Epithelial cell of proximal tubule (primary cell): ENCODE measurements at places on chromosomes 16 and 17. TPM values are rescaled to one million over a fixed set of nuclear protein-coding genes. Genes with fewer than 3 reads are reported as not detected.

LPCAT2 gene
- 3.7 and 7.5 TPM in 2 replicates for total RNA-seq

PRPSAP2 gene
- total RNA-seq: 20.5 and 30.2 TPM in 2 replicates

LAT gene
- 2.0 and 2.1 TPM in 2 replicates for total RNA-seq

KRT39 gene
- not detected in 2 replicates for total RNA-seq

SLC4A1 gene
- total RNA-seq: not detected in 2 replicates

TTLL6 gene
- 0.22 TPM in 1 of 2 replicates, not detected in the other for total RNA-seq

TBC1D28 gene
- not detected in 2 replicates for total RNA-seq

TRIM72 gene
- not detected in 2 replicates for total RNA-seq

PRRT2 gene
- total RNA-seq: 0.35 TPM in 1 of 2 replicates, not detected in the other

FOXJ1 gene
- 2.6 and 3.0 TPM in 2 replicates for total RNA-seq

NPB gene
- 0.58 and 2.6 TPM in 2 replicates for total RNA-seq

TMEM88 gene
- total RNA-seq: 7.3 and 19.8 TPM in 2 replicates

AHSP gene
- not detected in 2 replicates for total RNA-seq

NAGS gene
- total RNA-seq: 14.1 and 21.0 TPM in 2 replicates

CDC6 gene
- total RNA-seq: 49.2 and 66.5 TPM in 2 replicates

FGF11 gene
- total RNA-seq: 0.51 and 11.5 TPM in 2 replicates

ANKS3 gene
- 13.7 and 22.4 TPM in 2 replicates for total RNA-seq

CDK3 gene
- 0.17 and 1.7 TPM in 2 replicates for total RNA-seq

CNGB1 gene
- under 0.01 and 1.4 TPM in 2 replicates for total RNA-seq

OR3A3 gene
- not detected in 2 replicates for total RNA-seq

SLFN14 gene
- not detected in 2 replicates for total RNA-seq

TP53TG3C gene
- not detected in 2 replicates for total RNA-seq

CRYM gene
- 0.14 and 17.0 TPM in 2 replicates for total RNA-seq

NPIPB9 gene
- total RNA-seq: not detected in 2 replicates

MGAT5B gene
- 1.7 and 7.5 TPM in 2 replicates for total RNA-seq

PKD1 gene
- 50.6 and 80.2 TPM in 2 replicates for total RNA-seq

HS3ST6 gene
- not detected in 2 replicates for total RNA-seq

HYDIN gene
- 1.3 and 1.5 TPM in 2 replicates for total RNA-seq

KRT33B gene
- total RNA-seq: 0.29 TPM in 2 replicates

GPR179 gene
- not detected in 2 replicates for total RNA-seq

CFAP97D1 gene
- total RNA-seq: not detected in 2 replicates

KRTAP9-8 gene
- total RNA-seq: not detected in 2 replicates
